ENCODE measurements at places on chromosomes 3 and 15. TPM values are rescaled to one million over a fixed set of nuclear protein-coding genes. Genes with fewer than 3 reads are reported as not detected.
A peak's percentile ranks its signal among the peaks of the same experiment; 100 is the strongest.

DNA sequence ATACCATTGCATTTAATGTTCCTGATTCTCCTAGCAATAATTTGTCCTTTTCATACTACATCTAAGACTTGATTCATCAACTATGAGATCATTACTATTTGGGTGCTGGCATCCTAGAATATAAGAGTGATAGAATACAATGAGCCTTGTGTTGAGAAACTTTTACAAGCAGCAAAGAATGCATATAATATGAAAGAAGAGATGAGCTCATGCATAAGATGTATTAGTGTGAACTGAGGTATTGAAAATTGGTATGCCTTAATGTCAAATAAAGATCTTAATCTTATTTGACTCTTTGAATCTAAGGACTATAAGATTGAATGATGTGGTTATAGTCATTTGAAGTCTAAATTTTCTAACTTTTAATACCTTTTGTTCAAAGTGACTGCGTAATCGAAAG is 220.0 kb upstream of the ARHGEF26 start:
- no peak for DNase-seq

- no peak for DNase-seq
These were observed 82.1 kb downstream of the DUT start for GRCh38 chr15:48413304-48413703.

Gene GMNC
- not detected for total RNA-seq

GRCh38 chr3:178777718-178778411 is 241.6 kb downstream of the KCNMB2 start:
- DNase-seq: peak; percentile 0

Gene GOLGA8J
- not detected for total RNA-seq

Gene GP9
- not detected for total RNA-seq

DNA sequence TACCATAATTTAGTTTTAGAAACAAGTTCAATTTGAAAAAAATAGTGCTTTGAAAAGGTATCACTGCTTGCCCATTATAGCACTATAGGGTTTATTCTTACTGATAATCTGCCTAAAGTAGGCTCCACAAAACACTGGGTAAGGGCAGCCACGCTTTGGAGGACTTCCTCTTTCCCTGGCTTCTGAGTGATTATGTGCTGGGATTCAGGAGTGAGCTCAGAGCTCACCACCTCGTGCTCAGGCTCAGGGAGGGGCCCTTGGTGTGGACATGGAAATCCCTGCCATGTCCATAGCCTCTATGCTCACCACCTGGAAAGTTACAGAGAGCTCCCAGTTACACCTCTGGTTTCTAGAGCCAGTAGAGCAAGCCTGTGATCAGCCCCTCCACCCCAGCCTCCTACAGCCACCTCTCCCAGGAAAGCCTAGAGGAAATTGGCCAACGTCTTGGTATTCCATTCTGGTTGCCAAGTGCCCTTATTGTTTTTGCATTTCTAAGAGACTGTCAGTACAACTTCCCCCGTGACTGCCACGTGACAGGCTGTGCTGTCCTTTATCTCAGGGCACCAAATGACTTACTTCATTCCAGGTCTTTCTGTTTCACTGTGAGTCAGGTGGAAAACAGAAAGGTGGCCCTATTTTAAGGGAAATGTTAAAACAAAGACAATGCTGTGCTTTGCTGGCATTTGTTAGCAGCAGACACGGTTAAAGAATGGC is 316.0 kb downstream of the RORA start:
- DNase-seq: no peak

Gene GOLGA8R
- 1.2 TPM for total RNA-seq

Gene SEC62
- total RNA-seq: 20.1 TPM

- DNase-seq: no peak
These were observed 85.6 kb downstream of the OSBPL10 start for GRCh38 chr3:31895471-31895870.

GRCh38 chr3:35864871-35865270 is 225.5 kb downstream of the ARPP21 start:
- DNase-seq: no peak

- no peak for DNase-seq
These were observed 681 bp downstream of the CHMP2B start for GRCh38 chr3:87227835-87228144.

DNA sequence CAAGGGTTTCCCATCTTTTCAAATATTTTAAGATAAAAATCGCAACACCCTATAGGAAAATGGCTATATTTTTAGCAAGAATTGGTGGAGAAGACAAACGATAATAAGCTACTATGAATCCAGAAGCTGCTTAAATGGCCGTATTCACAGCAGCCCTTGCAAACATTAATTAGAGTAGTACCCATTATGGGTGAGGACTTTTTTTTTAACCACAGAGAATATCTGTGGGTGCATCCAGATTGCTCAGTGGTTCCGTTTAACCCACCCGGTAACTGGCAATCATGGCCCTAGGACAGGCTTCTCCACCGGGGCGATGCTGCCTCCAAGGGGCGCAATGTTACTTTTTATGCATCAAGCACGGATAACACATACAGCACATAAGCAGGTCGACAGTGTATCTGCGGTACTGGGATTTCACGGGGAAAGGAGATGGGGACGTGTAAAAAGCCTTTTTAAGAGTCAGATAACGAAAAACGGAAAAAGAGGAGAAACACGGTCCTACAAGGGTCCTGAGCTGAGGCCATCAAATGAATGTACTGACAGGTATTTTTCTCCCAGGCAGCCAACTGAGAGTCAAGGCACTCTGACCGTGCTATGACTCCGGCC is 968 bp upstream of the TMEM266 start:
- DNase-seq: no peak

Gene CYP11A1
- total RNA-seq: not detected

- DNase-seq: no peak
These were observed 16.5 kb downstream of the ARPP19 start for GRCh38 chr15:52552303-52552702.

Gene TTBK2
- total RNA-seq: 8.8 TPM

- no peak for DNase-seq
These were observed 43.2 kb downstream of the RARB start for GRCh38 chr3:25471081-25471768.

Gene TRPM1
- not detected for total RNA-seq

DNA sequence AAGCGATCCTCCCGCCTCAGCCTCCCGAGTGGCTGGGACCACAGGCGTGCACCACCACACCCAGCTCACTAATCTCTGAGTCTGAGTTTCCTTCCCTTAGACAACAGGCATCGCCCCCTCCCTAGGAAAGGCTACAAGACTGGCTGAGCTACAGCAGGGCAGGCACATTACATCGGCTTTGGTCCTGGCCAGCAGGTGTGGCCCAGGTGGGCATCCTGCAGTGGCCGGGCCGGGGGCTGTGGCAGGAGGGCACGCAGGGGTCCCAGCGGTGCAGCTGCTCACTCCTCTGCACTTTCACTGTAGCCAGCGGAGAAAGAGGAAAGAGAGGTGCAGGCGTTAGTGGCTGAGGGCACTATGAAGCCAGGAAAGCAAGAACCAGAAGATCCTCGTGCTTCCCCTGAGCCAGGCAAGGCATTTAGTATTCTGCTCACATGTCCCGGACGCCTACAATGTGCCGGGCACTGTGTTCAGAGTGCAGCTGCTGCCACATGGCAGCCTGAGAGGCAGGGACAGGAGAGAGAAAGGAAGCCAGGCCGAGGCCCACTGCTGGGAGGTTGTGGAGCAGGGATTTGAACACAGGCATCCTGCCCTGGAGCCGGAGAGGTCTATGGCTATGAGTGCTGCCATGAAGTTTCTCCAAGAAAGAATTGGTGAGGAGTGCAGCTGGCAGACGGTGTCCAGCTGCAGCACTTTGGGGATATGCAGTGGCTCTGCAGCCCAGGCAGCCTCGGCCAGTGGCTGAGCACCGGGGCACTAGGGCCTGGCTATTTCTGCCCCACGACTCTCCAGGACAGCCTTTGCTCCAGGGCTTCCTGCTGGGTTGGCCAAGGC is 22.3 kb downstream of the GRIP2 start:
- DNase-seq: no peak

Gene MEIS2
- 9.5 TPM for total RNA-seq

GRCh38 chr3:29511701-29512100 is 230.8 kb downstream of the RBMS3 start:
- no peak for DNase-seq

Gene STAB1
- not detected for total RNA-seq

Gene CHRM5
- total RNA-seq: not detected

Gene GPR62
- total RNA-seq: not detected

GRCh38 chr3:67384760-67385397 is 269.5 kb downstream of the SUCLG2 start:
- peak; percentile 26 for DNase-seq

DNA sequence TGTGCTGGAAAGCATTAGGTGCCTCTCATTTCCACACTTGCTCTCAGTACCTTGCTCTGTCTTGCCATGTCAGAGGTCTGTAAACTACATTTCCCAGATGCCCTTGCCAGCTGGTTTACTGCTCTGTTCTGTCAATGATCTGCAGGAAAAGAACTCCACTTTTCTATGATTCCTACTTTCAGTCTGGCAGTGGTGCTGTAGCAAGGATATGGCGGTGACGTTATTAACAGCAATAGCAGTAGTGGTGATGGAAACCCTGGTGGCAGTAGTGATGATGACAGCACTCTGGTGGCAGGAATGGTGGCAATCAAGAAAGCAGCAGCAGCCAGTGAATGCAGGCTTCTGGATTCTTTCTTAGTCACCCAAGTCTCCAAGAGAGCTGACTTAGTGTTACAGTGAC is 665.2 kb downstream of the DIPK2A start:
- peak; percentile 1 for DNase-seq

DNA sequence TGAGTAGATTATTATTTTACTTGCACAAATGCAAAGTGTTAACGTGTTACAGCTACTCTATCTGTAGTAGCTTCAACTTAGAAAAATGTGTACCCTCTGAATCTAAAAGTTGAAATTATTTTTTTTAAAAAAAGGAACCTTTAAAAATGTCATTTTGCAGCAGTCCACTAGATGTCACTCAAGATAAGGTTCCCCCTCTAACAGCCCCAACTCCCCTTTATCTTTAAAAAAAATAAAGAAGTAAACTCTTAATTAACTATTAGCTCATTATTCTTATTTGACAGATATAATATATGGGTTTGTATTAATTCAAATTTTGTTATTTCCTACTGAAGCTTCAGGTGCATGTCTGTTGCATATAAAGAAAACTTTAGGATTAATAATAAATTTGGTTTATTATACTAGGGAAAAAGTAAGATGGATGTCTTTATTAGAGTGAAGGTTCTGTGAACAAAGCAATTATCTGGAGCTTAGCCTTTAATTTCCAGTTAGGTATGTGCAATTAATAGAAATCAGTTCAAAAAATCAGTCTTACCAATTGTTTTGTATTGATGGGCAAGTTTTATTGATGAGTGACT is 288.5 kb downstream of the VGLL3 start:
- no peak for DNase-seq

DNA sequence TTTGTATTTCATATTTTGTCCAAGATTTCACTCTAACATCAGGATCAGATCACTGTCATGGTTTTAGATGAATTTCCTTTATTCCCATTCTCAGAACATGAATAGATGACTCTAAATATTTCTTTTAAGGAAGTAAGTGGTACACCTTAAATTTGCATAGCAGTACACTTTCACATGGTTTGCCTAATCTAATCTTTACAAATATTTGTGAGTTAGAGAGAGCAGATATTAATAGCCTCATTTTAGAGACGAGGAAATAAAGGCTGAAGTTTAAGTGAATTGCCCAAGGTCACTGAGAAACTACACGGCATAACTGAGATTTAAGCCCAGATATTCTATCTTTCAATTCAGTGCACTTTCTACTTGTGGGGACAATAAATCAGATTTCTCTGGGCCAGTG is 14.2 kb downstream of the TERC start:
- no peak for DNase-seq

- no peak for DNase-seq
These were observed 256.1 kb upstream of the TLE3 start for GRCh38 chr15:70353606-70354345.

Gene SUMF1
- total RNA-seq: 11.8 TPM

GRCh38 chr3:10291641-10292040 is 1.1 kb downstream of the GHRL start:
- DNase-seq: no peak

- DNase-seq: no peak
These were observed 157.9 kb downstream of the BBX start for GRCh38 chr3:107680698-107681097.
